ENCODE measurements at places on chromosomes 12 and 14.

DNA sequence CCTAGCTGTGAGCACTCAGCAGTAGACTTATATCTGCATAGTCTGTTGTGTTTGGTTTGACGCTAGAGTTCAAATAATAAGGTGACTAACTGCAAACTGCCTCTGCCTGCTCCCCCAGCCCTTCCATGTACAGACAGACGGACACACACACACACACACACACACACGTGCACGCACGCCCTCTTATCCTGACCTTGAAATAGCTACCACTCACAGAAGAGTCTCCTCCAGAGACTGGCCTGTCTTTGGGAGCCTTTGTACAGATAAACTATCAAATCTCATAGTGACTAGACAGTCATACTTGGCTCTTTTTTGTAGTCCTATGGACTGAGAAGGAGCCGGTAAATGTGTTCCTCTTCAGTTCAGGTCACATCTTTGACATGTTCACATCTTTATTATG lies 158.4 kb downstream of the FBXL14 start:
- DNase-seq: no peak

GRCh38 chr14:96205978-96206360 lies 1.3 kb downstream of the BDKRB2 start:
- DNase-seq: no peak

- no peak for DNase-seq
Observed at GRCh38 chr12:72872238-72872887, 600.2 kb downstream of the TRHDE start.

DNA sequence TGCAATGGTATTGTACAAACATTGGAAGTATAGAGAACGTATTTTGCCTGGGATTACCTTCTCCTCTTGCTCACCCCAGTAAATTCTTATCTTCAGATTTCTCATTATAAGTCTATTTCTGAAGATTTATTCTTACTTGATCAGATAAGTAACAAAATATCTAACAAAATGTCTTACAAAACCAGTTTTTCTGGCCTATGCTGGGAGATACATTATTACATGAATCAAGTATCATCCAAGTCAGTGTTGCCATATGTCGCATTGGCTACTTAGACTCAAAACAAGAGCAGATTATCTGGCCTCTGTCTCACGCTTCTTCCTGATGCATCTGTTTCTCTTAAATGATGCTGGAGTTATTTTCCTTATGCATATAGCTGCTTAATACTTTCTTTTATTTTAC lies 408.5 kb downstream of the CCER1 start:
- no peak for DNase-seq

DNA sequence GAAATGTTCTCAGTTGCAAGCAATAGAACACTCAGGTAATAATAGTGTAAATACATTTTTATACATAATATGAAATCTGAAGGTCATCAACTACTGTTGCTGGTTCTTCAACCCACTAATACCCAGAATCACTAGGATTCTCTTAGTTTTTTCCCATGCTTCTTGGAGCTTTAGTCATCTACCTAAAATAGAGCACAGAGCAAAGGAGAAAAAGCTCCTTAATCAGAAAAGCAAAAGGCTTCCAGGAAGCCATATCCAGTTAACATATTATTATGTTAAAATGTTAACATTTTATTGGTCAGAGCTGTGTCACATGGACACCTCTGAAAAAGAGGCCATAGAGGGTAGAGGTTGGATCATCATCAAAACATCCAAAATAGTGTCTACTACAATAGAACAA lies 57.0 kb downstream of the CCER1 start:
- no peak for DNase-seq

- DNase-seq: no peak
Observed at GRCh38 chr12:120485961-120486881, 9.7 kb upstream of the DYNLL1 start.

DNA sequence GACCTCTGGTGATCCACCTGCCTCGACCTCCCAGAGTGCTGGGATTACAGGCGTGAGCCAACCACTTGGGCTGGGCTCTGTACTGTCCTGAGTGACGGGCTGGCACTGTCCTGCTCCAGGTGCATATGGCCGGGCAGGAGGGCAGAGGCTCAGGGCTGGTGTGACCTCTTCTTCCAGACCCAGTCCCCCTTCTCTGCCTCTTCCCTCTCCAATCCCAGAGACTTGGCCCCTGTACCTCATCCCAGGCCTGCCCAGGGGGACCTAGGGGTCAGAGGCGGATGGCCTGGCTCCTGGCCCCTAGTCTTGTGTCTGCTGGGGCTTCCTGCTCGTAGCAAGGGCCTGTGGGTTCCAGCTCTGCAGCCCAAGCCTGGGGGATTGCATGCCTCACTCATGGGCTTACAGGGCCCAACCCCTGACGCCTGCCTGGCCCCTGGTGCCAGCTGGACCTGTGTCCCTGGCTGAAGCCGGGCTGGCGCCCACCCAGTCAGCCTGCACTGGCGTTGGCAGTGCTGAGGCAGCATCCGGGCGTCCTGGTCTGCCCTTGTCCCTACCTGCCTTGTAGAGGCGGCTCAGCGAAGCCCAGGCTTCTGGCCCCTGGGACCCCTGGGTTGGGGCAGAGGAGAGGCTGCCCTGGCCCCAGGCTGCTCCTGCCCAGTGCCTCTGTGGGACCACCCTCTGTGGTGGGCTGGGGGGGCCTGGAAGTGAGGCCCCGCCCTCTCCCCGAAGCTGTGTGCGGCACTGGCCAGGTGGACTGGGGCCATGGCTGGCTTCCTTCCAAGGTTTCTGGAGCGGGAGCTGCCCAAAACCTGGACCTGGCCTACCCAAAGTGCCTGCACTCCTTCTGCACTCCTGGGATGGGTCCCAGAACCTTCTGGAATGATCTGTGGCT lies 4.3 kb downstream of the TEDC1 start:
- DNase-seq: no peak

DNA sequence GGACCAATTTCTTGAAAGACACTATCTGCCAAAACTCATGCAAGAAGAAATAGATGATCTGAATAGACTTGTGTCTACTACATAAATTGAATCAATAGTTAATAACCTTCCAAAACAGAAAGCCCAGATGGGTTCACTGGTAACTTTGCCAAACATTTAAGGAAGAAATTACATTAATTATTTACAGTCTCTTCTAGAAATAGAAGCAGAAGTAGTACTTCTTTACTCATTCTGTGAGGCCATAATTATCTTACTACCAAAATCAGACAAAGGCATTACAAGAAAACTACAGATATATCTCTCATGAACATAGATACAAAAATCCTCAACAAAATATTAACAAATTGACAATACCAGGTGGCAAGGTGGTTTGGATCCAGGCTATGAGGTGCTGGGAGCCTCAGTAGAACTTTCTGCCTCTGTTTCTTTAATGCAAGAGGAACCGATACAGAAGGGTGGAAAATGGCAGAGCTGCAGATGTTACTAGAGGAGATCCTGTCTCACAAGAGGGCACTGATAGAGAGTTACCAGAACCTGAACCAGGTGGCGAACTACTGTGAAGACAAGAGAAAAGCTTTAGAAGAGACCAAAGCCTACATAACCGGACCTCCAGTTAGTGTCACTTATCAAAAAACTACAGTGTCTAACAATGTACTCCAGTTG lies 33.7 kb upstream of the KTN1 start:
- DNase-seq: no peak

- no peak for DNase-seq
Observed at GRCh38 chr14:61577506-61577931, 117.8 kb upstream of the HIF1A start.

- DNase-seq: no peak
Observed at GRCh38 chr14:68182492-68182891, 362.9 kb downstream of the RAD51B start.

GRCh38 chr14:80004871-80005270 lies 206.4 kb downstream of the DIO2 start:
- DNase-seq: no peak

DNA sequence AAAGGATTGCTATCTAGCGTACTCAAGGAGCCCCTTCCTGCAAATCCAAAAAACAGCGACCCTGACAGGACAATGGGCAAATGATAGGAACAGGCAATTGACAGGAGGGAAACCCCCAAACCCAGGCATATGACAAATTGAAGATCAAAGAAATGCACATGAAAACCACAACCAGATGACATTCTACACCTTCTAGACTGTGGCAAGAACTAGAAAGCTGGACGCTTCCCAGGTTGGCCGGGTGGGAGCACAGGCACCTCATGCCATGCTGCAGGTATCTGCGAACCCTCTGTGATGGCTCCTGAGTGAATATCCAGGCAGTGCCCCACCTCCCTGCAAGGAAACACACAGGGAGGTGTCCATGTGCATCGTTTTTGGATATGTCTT lies 37.1 kb downstream of the CMKLR1 start:
- no peak for DNase-seq

GRCh38 chr12:68240079-68240478 lies 13.3 kb downstream of the IL22 start:
- peak; percentile 12 for DNase-seq

GRCh38 chr12:75155962-75156361 lies 53.7 kb downstream of the KCNC2 start:
- DNase-seq: no peak

DNA sequence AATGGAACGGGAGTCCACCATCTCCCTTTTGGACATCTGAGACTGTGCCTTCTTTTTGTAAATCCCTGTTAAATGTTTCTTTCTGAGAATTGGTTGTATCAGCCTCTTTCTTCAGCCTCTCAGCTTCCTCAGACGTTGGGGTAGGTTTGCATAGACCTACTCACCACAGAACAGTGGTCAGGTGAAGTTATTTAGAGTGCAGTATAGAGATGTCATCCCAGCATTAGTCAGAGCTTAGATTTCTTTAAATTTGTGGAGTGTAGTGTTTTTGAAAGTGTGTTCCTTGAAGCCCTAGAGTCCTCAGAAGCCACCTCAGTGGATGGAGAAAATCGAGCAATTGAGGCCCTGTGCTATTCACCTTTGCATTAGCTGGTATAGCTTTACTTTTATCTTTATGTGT lies 8.9 kb upstream of the EEA1 start:
- DNase-seq: no peak

DNA sequence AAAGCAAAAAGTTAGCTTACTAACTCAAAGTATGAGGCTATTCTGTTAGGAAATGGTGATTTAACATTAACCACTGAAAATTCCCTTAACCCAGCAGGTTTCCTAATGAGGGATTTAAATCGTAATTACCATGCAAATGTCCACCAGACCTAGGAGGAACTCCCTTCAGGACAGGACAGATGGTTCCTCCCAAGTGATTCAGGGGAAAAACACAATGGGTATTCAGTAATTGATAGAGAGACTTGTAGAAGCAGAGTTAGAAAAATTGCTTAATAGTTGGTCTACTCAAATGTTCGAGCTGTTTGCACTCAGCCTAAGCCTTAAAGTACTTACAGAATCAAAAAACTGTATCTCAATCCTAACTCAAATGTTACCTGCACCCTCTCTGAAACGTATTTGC lies 21.6 kb downstream of the RERGL start:
- DNase-seq: no peak

- no peak for DNase-seq
Observed at GRCh38 chr14:56889705-56890104, 79.4 kb upstream of the OTX2 start.

All from dermis microvascular lymphatic vessel endothelial cell (primary cell).